H9 (cell line): ENCODE measurements at places on chromosomes 7 and 10.

DNA sequence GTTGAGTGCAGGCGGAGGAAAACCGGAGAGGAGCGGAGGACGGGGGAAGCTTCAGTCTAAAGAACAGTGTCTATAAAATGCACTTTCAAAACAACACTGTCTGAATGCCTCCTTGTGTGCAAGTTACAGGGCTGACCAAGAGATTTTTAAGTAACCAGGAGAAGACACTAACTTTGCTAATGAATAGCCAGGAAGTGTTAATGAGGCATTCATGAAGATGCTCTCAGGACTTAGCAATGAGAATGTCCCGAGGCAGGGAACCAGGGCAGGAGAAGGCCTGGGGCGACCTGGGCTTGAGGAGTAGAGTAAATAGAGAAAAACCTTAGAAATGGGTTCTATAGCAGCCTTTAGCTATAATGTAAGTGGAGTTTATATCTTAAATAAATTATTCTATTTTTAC lies 312.1 kb downstream of the SKIDA1 start:
- no peak overlapping the region for H3K4me3 ChIP-seq
- H3K4me1 ChIP-seq = no peaks in the 10 kb centered on the region; the same call in 1 of the 2 replicates
- no peak for DNase-seq
- no peaks in the 10 kb centered on the region for H3K36me3 ChIP-seq

GRCh38 chr7:47577321-47577919 lies 4.5 kb downstream of the TNS3 start:
- no peak overlapping the region for H3K27ac ChIP-seq
- peaks cover 1% of the 10 kb centered on the region; the same call in 1 of the 2 replicates for H3K27me3 ChIP-seq
- no peak for DNase-seq
- H3K4me1 ChIP-seq = peaks cover 4% of the 10 kb centered on the region; the same call in 1 of the 2 replicates

GRCh38 chr7:80647436-80647835 lies 9.0 kb downstream of the CD36 start:
- no peak for DNase-seq
- H3K4me3 ChIP-seq = no peak overlapping the region
- no peak overlapping the region for H3K27ac ChIP-seq

DNA sequence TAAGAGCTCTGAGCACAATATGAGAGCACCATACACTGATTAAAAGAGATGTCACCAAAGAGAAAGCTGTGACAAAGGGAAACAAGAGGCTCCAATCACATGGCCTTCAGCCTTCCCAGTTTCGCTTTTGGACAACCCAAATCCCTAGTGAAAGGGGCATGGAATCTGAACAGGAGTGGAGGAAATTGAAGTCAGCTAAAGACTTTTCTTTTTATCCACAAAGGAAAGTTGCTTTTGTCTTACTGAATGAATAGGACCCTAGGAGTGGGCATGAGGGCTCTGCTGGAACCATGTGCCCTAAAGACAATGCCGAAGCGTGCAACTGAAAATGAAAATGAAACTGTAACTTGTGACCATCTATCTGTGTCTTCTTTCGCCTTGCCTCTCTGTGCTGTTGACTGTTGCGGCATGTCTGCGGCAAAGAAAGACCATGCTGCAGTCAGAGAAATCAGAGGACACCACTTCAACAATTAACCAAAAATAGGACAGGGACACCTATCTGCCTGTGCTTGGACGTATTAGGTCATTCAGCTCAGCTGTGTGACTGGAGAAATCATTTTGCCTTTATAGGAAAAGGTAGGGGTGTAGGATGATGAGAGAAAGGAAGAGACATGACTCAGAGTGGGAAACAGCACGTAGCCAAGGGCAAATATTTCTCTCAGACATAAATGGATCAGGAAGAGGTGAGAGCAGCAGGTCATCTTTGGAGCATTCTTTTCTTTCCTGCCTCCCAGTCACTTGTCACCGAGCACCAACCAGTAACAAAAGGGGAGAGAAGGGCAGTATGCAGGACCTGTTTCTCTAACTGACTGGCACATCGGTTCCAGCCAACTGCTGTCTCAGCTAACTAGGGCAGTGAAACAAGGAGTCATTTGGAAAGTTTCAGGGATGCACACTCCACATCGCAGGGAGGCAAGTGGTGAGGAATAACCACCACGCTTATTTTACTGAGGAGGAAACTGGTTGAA lies 12.3 kb downstream of the CAV2 start:
- no peak overlapping the region; the same call in 2 of the 3 replicates for H3K4me3 ChIP-seq
- H3K27ac ChIP-seq = no peak overlapping the region
- peaks cover 3% of the 10 kb centered on the region; the same call in 1 of the 2 replicates for H3K4me1 ChIP-seq
- H3K36me3 ChIP-seq = no peaks in the 10 kb centered on the region
- H3K27me3 ChIP-seq = no peaks in the 10 kb centered on the region

GRCh38 chr7:43790834-43791233 lies 32.4 kb downstream of the BLVRA start:
- DNase-seq = no peak
- H3K4me3 ChIP-seq = no peak overlapping the region
- no peak overlapping the region for H3K27ac ChIP-seq
- no peaks in the 10 kb centered on the region for H3K4me1 ChIP-seq
- no peaks in the 10 kb centered on the region for H3K27me3 ChIP-seq

GRCh38 chr7:44286618-44287487 lies 38.5 kb downstream of the CAMK2B start:
- H3K4me1 ChIP-seq = no peaks in the 10 kb centered on the region
- H3K4me3 ChIP-seq = no peak overlapping the region
- H3K27ac ChIP-seq = no peak overlapping the region

GRCh38 chr10:11015446-11015934 lies 2.2 kb upstream of the CELF2 start:
- no peaks in the 10 kb centered on the region for H3K36me3 ChIP-seq
- 0 out of 2 replicates have a peak, but pooled peaks cover 4% of the 10 kb centered on the region for H3K4me1 ChIP-seq
- no peak overlapping the region for H3K4me3 ChIP-seq
- no peak overlapping the region for H3K27ac ChIP-seq

- peaks cover 6% of the 10 kb centered on the region; the same call in 1 of the 2 replicates for H3K4me1 ChIP-seq
- no peak overlapping the region for H3K27ac ChIP-seq
- peaks cover 6% of the 10 kb centered on the region for H3K36me3 ChIP-seq
- DNase-seq = no peak
- H3K27me3 ChIP-seq = no peaks in the 10 kb centered on the region; the same call in 1 of the 2 replicates
Observed at GRCh38 chr7:73737491-73738219, 947 bp downstream of the ABHD11 start.

- DNase-seq = no peak
- no peak overlapping the region for H3K27ac ChIP-seq
- no peaks in the 10 kb centered on the region for H3K36me3 ChIP-seq
- no peaks in the 10 kb centered on the region for H3K4me1 ChIP-seq
- H3K27me3 ChIP-seq = no peaks in the 10 kb centered on the region
- H3K4me3 ChIP-seq = no peak overlapping the region
Observed at GRCh38 chr7:71905821-71906220, 506.3 kb downstream of the CALN1 start.

DNA sequence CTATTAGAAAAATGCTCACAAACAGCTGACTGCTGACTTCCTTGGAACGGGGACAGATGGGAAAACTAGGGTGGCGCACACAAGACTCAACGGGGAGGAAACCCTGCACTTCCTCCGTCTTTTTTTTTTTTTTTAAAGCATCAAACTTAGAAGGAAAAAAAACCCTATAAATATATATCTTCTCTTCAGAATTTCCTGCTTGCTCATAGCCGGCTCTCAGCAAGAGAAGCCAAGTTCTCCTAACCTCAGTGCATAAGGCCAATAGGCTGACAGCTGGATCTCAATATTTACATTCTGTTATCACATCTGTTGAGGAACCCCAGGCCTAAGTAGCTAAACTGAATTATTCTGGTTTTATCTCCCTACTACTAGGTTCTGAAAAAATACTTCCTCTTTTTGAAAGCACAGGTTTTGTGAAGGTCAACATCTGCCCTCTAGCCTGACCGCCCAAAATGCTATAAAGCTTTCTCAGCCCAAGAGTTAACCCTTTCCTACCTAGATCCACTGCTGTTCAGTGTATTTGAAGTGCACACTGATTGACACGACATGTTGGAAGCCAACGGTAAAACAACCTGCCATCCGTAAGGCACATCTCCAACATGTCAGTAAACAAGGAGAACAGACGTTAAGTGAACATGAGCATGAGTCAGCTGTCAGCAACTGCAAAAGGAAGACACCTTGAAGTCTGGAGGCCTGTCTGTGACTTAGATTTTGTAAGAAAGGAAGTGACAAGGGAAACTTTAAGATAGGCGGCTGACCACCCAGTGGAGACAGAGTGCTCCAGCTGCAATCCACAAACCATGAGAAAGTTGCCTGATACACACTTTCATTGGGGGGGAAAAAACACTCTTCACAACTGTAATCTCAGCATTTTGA lies 83.8 kb downstream of the EBLN1 start:
- 0 out of 2 replicates have a peak, but pooled peaks cover 2% of the 10 kb centered on the region for H3K4me1 ChIP-seq
- no peak for DNase-seq
- no peaks in the 10 kb centered on the region for H3K27me3 ChIP-seq
- H3K4me3 ChIP-seq = no peak overlapping the region
- no peak overlapping the region for H3K27ac ChIP-seq
- H3K36me3 ChIP-seq = peaks cover 7% of the 10 kb centered on the region

DNA sequence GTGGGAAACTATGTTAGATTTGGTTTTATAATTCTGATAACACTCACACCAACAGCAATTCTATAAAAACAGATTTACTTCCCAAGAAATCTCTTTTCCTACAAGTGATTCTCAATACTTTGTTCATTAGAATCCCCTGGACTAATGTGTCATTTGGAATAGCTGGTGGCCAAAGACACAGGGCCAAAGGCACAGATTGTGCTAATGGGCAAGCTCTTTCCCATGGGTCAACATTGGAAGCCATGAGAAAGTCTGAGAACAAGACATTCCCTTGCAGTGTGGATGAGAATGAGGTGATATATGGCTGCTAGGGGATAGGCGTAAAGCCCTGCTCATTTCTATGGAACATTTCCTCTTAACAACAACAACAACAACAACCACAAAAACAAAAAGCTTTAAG lies 153.8 kb downstream of the AMPH start:
- no peak overlapping the region for H3K4me3 ChIP-seq
- DNase-seq = no peak
- H3K36me3 ChIP-seq = no peaks in the 10 kb centered on the region
- H3K27ac ChIP-seq = no peak overlapping the region
- no peaks in the 10 kb centered on the region for H3K4me1 ChIP-seq

GRCh38 chr10:128967980-128968756 lies 498.9 kb upstream of the MGMT start:
- peaks cover 2% of the 10 kb centered on the region; the same call in 1 of the 2 replicates for H3K4me1 ChIP-seq
- H3K27ac ChIP-seq = no peak overlapping the region
- no peaks in the 10 kb centered on the region for H3K27me3 ChIP-seq
- H3K36me3 ChIP-seq = peaks cover 4% of the 10 kb centered on the region; the same call in 1 of the 2 replicates

- no peak for DNase-seq
- no peaks in the 10 kb centered on the region for H3K4me1 ChIP-seq
- no peaks in the 10 kb centered on the region for H3K36me3 ChIP-seq
- no peak overlapping the region for H3K27ac ChIP-seq
Observed at GRCh38 chr7:28778786-28779185, 179.3 kb downstream of the TRIL start.

DNA sequence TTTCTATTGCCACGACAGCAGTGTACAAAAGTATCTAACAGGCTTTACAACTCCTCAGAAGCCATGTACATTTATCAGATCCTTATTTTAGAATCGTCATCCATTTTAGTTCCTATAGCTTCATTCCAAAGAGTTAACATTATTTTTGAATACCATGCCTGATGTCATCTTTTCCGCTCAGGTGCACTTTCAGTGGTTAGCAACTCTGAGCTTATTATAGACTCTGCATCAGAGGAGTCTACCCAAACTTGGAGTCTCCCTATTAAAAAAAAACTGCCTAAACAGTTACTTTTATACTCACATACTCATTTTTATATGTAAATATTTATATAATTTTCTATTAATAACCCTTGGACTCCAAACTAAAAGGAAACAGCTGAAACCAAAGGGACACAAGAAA lies 31.6 kb upstream of the PRSS37 start:
- DNase-seq = no peak
- H3K27ac ChIP-seq = no peak overlapping the region
- H3K4me3 ChIP-seq = no peak overlapping the region
- H3K27me3 ChIP-seq = no peaks in the 10 kb centered on the region

DNA sequence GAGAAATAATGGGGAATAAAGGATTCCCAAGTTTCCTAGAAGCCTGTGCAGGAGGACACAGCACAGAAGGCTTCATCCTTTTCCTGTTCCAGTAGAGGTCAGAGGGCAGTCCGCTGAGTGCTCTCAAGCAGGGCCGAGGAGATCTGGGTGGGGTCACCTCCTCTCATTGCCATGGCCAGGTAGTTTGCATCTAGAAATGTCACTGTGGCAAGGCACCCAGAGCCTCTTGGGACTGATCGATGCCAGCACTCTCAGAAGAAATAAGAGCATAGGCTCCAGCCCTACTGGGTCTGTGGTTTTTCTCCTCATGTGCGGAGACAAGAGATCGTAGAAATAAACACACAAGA lies 7.9 kb downstream of the NUB1 start:
- no peaks in the 10 kb centered on the region for H3K4me1 ChIP-seq
- no peak overlapping the region for H3K27ac ChIP-seq
- peaks cover 6% of the 10 kb centered on the region; the same call in 2 of the 3 replicates for H3K36me3 ChIP-seq
- H3K4me3 ChIP-seq = no peak overlapping the region
